Activated CD4-positive, alpha-beta T cell treated with anti-CD3 and anti-CD28 coated beads, Interleukin-2, Interleukin-6, amounts not matched to agents 100 ng/mL and 50 ng/mL, durations not matched to agents 16 hours and 8 hours (primary cell): ENCODE measurements at places on chromosomes 1 and 21.

- DNase-seq, result no peak
These were observed 186.6 kb downstream of the SLC35F3 start for GRCh38 chr1:234091065-234091401.

GRCh38 chr1:184383772-184384323 is 3.0 kb upstream of the C1orf21 start:
- no peak for DNase-seq

DNA sequence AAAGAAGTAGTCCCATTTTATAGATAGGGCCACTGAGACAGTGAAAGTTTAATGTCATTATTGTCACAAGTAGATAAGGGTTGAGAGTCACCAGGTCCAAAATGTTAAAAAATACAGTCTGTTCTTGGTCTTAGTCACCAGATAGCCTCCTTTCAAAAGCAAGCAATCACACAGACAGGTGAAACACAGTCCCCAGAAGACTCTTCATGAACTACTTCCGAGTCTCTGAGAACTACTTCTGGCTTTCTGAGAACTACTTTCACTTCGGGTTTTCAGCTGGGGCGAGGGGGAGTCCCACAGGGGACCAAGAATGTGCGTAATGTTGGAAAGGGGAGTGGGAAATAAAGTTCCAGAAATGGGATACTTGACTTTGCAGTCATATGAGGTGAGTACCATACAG is 143.2 kb downstream of the HHIPL2 start:
- DNase-seq, result peak; percentile 3

GRCh38 chr1:121458291-121459048 is 273.7 kb downstream of the SRGAP2C start:
- DNase-seq, result peak; percentile 76

GRCh38 chr1:187045371-187045770 is 216.6 kb downstream of the PLA2G4A start:
- no peak for DNase-seq

DNA sequence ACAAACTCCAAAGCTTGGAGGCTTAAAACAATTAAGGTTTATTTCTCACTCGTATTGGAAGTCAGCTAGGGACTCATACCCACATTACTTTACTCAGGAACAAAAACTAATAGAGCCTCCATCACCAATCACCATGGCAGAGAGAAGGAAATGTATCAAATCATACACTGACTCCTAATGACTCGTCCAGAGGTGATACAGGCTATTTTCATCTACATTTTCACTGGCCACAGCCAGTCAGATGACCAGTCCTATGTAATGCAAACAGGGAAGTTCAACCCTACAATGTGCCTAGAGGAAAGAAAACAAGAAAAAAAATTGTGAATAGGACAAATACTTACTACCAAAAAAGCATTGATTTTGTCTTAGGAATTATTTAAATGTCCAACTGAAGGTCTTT is 110.3 kb downstream of the SEC16B start:
- DNase-seq, result no peak

DNA sequence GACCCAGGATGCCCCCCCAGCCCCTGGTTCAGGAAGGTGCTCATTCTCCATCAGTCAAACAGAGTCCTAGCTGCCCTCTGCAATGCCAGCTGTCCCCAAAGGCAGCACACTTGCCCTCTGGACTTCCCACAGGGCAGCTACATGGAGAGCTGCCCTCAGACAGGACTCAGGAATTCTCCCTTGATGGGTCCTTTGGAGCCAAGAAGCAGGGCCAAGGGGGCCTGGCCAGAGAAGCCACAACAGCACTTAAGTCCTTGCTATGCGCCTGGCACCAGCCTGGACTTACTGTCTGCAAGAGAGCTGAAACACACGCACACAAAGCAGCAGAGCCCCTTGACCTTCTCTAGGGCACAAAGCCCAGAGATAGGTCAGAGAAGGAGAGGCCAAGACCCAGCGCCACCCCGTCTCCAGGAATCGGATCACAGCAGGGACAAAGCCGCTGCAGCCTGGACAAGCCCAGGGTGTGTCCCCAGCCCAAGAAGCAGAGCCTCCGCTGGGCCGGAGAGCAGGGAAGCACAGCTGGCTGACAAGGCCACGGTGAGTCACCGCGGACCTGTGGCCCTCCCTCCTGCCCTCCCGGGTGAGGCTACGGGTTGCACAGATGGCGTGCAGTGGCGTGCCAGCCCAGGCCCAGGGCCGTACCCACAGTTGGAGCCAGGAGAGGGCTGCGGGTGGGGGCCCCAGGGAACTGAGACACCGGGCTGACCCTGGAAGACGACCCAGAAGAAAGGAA is 1.7 kb downstream of the WNT9A start:
- DNase-seq, result no peak

DNA sequence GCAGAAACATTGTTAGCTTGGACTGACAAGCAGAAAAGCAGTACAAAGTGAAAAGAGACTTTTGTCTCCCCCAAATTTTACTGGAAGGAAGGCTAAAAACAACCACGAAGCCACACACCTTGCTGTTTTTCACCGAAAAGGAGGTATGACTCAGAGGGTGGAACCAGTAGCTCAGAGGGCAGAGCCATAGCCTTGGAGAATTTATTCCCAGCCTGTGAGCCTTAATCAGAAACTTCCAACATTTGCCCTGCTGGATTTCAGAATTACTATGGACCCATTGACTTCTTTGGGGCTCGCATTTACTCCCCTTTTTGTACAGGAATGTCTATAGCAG is 32.0 kb downstream of the RPS6KC1 start:
- peak; percentile 49 for DNase-seq

GRCh38 chr1:199422206-199422605 is 605.3 kb upstream of the NR5A2 start:
- DNase-seq, result no peak
